ENCODE measurements at places on chromosomes 12 and 14.

DNA sequence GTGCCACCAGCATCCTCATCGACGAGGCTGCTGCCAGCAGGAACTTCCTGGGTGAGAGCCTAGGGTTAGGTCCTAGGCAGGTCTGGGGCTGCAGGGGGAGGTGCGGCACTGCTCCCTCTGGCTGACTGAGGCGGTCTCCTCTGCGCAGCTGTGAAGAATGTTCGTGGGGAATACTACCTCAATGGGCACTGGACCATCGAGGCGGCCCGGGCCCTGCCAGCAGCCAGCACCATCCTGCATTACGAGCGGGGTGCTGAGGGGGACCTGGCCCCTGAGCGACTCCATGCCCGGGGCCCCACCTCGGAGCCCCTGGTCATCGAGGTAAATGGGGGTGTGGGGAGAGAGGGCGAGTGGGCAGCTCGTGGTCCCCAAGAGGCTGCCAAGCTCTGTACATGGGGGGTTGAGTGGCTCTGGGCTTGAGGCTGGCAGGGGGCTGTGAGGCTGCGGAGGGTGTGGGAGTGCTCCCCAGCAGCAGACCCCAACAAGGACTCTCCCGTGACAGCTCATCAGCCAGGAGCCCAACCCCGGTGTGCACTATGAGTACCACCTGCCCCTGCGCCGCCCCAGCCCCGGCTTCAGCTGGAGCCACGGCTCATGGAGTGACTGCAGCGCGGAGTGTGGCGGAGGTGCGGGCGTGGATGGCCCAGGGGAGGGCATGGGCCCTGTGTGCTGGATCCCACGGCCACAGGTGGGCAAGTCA is 14.4 kb downstream of the PAPLN start:
- no peak for DNase-seq

DNA sequence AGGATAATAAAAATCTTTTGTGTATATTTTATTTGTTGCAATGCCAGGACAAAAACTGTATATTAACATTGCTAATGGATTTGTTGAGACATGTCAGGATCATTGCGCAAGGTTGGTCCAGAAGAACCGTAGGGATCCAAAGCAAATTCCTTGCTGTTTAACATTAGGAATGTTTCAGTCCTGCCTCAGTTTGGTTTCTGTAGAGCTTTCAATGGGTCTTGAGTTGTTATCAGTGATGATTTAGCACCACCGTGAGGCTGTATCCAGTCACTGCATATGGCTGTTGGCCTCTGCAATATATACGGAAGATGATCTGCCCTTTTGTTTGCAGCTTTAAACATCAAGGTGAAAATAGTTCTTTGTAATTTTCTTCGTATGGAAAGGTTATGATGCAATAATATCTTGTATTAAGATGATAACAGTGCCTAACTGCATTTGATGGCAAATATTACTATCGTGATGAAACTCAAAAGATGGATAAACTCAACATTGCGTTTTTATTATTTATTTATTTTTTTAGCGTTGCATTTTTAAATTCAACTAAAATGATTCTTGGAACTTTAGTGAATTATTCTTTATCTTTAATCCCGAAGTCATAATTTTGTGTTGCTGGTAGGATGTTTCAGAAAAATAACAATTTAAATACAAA is 231.2 kb downstream of the AKAP6 start:
- peak; percentile 20 for DNase-seq

DNA sequence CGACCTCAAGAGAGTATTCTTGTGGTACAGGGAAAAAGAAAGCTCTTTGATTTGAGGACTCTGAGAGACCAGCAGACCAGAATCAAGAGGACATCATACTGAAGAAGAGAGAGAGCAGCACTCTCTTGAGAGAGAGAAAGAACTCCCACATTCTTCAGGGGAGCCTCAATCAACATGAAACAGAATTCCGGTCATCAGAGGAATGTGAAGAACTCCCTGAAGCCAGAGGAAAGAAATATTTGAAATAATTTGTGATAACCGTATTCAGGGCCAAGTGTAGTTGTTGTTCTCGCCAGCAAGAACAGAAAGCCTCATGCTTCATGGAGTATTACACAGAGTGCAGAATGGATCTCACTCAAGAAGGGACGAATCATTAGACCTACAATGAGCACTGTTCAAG is 363.8 kb upstream of the TMEM132C start:
- no peak for DNase-seq

GRCh38 chr14:56378046-56378445 is 201.6 kb upstream of the TMEM260 start:
- no peak for DNase-seq

DNA sequence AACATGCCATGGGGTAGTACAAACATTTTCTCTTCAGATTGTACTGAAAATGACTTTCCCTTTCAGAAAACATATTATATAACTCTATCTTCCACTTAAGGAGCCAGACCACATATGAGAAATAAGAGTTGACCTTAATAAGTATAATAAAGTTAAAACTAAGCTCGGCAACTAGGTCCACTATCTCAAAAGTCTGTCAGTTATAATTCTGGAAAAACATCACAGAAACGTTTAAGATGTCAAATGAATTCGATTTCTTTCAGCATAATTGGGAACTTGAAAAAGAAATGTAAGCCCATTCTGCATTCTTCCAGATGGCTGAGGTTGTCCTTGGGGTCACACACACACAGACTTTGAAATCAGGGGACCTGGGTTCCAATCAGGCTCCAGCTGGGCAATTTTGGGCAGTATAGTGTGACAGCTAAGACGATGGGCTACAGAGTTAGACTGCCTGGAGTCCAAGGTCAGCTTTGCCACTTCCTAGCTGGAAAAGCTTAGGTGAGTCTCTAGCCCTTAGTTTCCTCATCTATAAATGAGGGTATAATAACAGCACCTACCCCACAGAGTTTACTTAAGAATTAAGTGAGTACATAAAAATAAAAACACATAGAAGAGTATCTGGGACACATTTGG is 75.6 kb downstream of the PPP2R5E start:
- no peak for DNase-seq

- DNase-seq = no peak
Observed at GRCh38 chr12:50533203-50533584, 28.4 kb downstream of the DIP2B start.

- DNase-seq = no peak
Observed at GRCh38 chr12:56317675-56318074, 1.9 kb upstream of the CNPY2 start.

DNA sequence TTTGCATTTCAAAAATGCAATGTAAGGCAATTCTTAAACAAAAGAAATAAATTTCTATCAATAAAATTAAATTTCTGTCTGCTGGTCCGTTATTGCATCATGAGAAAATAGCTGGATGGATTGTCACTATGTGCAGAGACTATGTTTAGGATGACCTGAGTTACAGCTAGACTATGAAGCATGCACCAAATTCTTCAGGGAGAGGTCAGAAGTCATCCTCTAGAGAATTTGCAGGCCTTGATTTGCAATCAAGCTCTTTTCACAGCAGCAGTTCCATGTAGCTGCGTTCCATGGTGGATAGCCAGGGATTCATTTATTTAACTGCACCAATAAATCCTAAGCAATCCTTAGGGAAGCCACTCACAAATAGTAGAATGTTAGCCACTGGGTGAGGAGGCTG is 253.7 kb downstream of the MSRB3 start:
- DNase-seq = no peak

- no peak for DNase-seq
Observed at GRCh38 chr12:30144777-30145683, 361.3 kb upstream of the TMTC1 start.

DNA sequence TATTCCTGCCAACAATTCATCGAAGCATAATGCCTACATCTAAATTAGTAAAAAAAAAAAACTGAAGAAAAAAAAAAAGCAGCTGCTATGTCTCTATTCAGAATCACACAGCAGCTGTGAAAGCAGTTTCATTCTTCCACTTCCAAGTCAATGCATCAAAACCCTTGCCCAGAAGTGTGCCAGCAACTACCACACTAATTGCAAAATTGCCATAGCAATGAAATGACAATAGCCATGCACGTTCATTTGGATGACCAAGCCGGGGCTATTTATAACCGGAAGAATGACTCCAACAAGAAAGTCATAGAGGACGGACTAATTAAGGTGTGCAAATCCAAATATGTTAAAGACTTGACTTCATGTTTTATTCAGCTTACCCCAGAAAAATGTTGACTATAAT is 42.5 kb downstream of the SLC2A13 start:
- DNase-seq = no peak

GRCh38 chr14:21191809-21192446 is 36.1 kb upstream of the OR5AU1 start:
- DNase-seq = peak; percentile 18

- DNase-seq = no peak
Observed at GRCh38 chr14:104353921-104354701, 215.7 kb downstream of the KIF26A start.

DNA sequence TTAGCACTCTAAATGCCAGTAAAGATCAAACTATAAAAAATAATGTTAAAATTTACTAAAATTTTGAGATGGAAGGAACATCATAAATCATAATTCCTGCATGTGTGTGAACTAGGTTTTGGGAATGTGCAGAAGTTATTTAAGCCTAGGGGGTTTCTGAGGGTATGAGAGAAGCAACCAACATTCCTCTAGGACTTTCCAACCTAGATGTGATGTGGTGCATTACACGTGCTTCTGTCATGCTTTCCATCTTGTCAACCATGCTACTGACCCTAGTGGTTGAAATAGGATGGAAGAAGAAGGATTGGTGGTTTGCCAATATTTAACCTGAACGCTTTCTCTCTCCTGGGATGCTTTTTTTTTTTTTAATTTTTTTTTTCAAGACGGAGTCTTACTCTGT is 209.3 kb downstream of the AEBP2 start:
- DNase-seq = no peak

GRCh38 chr12:119325813-119326212 is 8.7 kb upstream of the CCDC60 start:
- no peak for DNase-seq

DNA sequence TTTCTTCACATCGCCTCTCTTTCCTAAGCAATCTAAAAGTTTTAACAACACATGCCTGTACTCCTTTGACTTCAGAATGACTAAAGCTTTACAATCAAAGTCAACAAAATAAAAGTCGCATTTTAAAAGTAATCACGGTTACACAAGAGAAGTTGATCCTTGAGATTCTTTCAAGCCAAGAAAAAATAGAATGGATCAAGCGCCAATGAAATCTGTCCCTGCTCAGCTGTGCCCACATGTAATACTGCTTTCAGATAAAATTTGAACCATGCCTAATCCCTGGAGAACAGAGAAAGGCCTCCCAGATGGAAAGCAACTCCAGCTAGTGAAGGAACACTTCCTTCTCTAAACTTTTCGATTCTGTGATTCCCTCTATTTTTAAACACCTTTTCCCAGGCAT is 113.1 kb downstream of the FBXL14 start:
- no peak for DNase-seq

- peak; percentile 25 for DNase-seq
Observed at GRCh38 chr14:106586098-106586704, 1059.8 kb downstream of the TMEM121 start.

GRCh38 chr14:50954811-50955372 is 10.6 kb upstream of the PYGL start:
- DNase-seq = peak; percentile 58

GRCh38 chr12:81231574-81232368 is 153.9 kb downstream of the ACSS3 start:
- no peak for DNase-seq

GRCh38 chr14:95322651-95323050 is 2.9 kb upstream of the CLMN start:
- no peak for DNase-seq

DNA sequence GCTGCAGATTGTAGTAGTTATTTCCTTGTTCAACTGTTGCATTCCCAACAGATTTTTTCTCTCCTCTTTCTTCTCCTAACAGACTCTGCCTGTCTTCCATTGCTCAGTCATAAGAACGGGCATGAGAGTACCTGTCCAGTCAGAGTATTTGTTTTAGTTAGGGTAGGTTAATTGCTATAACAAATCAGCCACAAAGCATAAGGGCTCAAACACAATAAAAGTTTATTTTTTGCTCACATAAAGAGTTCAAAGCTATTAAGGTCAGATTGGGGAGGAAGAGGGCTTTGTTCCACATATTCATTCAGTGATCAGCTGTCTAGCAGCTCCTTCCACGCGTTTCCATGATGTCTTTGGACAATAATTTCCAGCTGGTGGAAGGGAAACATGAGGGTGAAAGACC is 92.8 kb upstream of the PLXNC1 start:
- DNase-seq = no peak

DNA sequence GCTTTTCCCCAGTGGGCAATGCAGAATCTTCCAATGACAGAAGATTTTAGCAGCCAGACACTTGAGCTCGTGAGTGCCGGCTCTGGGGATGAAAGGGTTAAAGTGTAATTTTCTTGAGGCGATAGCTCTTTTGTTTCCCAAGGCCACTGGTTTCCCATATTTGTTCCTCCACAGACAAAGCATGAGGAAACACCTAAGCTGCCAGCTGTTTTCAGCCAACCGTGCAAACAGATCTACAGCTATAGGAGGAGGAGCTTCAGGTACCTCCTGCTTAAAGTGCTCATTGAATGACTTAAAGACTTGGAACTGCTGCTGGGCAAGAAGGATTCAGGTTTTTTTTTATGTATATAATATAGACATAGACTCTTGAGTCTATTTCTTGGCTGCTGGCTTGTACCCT is 1311.5 kb downstream of the TMEM121 start:
- DNase-seq = no peak

- no peak for DNase-seq
Observed at GRCh38 chr12:31119192-31119802, 45.6 kb downstream of the DDX11 start.

- no peak for DNase-seq
Observed at GRCh38 chr12:12201274-12201758, 65.5 kb downstream of the LRP6 start.

GRCh38 chr12:7042842-7043241 is 17.7 kb upstream of the C1S start:
- DNase-seq = peak; percentile 53

- no peak for DNase-seq
Observed at GRCh38 chr12:124236625-124237031, 58.3 kb upstream of the RFLNA start.

GRCh38 chr12:112908548-112908947 is 1.8 kb downstream of the OAS1 start:
- DNase-seq = no peak

- no peak for DNase-seq
Observed at GRCh38 chr12:63915105-63915800, 70.8 kb downstream of the SRGAP1 start.

- no peak for DNase-seq
Observed at GRCh38 chr12:110742096-110742717, 484 bp downstream of the PPP1CC start.

- DNase-seq = no peak
Observed at GRCh38 chr12:26726956-26727355, 106.0 kb downstream of the ITPR2 start.

GRCh38 chr14:103739793-103740501 is 24.3 kb downstream of the ZFYVE21 start:
- DNase-seq = no peak

DNA sequence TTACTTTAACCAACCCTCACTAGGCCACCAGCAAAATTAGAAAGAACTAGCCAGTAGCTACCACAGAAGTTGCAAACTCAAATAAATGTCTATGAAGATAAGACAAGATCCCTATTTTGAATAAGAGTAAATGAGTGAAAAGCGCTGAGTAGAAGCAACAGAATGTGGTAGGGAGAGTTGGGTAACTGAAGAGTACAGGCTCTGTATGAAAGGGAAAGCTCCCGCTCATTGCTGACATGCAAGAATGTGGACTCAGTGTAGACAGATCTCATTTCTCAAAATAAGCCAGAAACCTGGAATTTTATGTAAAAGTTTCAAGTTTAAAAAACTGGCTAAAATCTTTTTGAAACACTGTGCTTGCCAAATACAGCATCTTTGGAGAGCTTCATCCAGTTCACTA is 63.9 kb downstream of the NAV3 start:
- DNase-seq = no peak
